ENCODE measurements at places on chromosomes 16 and 17.

DNA sequence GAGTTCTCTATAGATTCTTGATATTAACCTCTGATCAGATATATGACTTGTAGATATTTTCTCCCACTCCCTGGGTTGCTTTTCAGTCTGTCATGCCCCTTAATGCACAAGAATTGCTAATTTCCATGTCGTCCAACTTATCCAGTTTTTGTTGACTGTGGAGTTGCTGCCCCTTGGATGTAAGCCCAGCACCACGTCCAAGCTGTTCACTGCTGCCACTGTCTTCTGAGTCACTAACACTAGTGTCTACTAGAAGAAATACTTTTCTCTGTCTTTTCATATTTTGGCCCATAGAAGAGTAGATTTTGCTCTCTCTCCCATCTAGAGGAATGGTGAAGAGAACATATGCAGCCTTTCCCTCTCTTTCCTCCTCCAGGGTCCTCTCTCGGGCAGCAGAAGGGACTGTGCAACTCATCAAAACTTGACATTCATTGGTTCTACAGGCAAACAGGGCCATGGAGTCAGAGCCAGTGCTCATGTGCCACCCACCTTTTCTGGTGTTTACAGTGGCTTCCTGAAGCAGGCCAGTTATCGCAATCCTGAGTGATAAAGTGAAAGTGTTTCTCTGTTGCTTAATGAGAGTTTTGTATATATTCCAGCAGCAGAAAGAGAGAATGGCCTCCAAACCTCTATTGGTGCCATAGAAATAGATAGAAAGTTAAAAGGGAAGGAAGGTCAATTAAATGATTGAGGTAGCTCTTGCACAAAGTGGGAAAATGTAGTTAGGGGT, 22.6 kb upstream of the PMP22 start:
- DNase-seq: no peak

GRCh38 chr16:31301708-31302400, 42.1 kb downstream of the ITGAM start:
- peak; percentile 10 for DNase-seq

DNA sequence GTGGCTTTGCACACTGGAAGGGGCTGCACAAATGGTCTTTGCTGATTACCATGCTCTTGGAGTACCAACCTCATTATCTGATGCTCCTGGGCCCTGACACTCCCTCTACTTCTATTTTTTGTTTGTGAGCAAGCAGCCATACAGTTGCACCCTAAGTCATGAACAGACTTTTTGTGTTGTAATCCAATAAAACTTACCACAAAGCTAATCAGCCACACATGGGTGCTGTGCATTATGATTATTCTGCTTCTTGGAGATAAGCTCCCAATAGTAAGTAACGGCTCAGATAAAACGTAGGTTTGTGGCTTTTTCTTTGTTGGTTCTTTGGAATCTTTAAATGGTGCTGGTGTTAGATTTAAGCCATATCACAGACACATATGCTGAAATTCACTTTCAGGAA, 76.2 kb downstream of the CCT6B start:
- DNase-seq: no peak

DNA sequence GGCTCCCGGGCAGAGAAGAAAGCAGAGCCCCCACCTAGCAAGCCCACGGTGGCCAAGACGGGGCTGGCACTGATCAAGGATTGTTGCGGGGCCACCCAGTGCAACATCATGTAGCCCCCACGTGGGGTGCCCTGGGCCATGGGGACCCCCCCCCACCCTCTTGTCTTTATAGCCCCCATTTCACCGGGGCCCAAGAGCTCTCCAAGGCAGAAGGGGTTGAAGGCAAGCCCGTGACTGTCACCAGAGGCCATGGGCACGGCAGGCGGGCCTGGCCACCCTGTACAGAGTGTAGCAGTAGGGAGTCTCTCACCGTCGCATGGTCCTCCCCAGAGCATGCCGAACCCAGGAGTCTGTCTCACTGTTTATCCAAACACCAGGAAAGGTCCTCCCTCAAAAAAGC, 56.2 kb downstream of the MARF1 start:
- no peak for DNase-seq

GRCh38 chr17:45441526-45442310, 9.0 kb upstream of the ARHGAP27 start:
- no peak for DNase-seq

DNA sequence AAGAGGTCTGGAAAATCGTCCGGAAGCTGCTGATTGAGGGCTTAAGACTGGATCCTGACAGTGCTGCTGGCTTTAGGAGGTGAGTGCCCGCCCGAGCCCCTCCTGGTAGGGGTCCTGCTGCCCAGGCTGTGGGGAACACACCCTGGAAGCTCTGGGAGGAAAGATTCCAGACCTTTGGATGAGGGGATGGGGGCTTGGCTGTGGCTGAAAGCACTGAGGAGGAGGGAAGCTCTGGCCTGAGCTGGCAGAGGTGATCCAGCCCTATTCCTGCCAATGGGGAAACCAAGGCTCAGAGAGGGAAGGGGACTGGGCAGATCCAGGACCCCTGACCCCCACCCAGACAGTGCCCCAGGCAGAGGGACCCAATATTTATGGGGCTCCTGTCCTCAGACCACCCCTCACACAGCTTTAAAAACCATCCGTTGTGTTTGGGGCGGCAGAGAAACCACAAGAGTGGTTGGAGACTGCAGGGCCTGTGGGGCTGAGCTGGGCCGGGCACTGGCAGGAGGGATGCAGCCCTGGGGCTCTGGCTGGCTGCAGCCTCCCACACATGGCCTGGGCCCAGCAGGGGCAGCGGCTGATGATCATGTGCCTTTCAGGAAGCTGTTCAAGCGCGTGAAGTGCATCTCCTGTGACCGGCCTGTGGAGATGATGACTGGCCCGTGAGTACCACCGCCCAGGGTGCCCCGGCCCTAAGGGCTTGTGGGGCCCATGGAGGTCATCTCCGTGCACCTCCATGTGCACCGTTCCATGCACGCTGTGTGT, 22.8 kb downstream of the UBALD1 start:
- DNase-seq: no peak

DNA sequence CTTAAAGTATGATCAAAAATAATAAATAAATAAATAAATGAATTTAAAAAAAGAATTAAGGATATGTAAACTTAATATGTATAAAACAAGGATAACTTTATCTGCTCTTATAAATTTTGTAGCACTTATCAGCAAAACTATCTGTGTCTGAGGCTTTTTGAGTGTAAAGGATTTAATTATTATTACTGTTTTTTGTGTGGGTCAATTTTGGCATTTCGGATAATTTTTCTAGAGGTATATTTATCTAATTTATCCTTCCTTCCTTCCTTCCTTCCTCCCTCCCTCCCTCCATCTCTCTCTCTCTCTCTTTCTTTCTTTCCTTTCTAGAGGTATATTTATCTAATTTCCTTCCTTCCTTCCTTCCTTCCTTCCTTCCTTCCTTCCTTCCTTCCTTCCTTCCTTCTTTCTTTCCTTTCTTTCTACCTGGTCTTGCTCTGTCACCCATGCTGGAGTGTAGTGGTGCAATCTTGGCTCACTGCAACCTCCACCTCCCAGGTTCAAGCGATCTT, 120.8 kb downstream of the ABCA8 start:
- DNase-seq: no peak

DNA sequence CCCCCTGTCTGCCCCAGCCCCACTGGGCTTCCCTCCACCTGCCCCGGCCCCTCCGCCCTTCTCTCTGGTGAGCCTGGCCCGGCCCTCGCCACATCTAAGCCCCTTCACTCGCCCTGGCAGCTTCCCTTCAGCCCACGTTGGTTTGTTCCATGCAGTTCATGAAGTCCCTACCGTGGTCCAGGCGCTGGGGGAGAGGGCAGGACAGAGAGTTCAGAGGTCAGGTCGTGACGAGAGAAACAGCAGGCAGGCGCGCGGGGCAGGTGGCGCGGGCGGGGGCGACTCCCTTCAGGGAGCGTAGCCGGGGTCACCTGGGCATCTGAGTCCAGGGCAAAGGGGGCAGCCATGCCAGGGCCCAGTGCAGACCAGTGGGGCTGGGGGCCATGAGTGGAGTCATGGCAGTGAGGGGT, 8.9 kb upstream of the TEDC2 start:
- DNase-seq: no peak

- no peak for DNase-seq
Observed at GRCh38 chr17:20273741-20274500, 193.4 kb downstream of the LGALS9B start.

- peak; percentile 24 for DNase-seq
Observed at GRCh38 chr16:58243528-58244004, 45.7 kb upstream of the CSNK2A2 start.

DNA sequence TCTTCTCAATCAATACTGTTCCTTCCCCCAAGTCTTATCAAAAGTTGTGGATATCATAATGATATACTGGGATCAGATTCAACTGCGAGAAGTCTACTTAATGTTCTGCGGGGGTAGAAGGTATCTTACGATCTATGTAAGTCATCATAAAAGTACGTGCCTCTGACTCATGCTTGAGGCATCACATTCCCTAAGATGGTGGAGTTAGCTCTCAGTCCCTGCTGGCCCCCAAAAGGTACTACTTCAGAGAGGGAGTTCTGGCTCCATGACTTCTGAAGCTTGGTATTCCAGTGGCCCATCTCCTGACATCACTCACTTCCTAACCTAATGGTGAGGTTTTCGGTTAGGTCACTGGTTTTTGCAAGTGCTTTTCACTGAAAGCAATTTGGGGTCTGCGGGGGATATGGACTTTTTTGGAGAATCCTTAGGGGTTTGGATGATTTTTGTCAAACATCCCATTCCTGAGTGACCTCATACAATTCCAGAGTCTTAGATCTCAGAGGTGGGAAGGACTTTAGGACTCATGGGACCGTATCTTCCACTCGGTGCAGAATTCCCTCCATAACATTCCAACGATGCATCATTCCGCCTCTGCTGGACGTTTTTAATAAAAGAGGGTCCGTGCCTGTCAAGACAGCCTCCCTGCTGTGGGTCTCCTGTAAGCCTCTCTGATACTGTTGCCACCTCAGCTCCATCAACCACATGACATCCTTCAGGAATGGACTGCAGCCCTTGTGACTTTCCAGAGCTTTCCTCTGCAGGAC, 74.3 kb downstream of the DYNLRB2 start:
- peak; percentile 87 for DNase-seq

GRCh38 chr16:85458968-85459367, 154.2 kb upstream of the GSE1 start:
- no peak for DNase-seq

GRCh38 chr16:72876981-72877373, 171.0 kb downstream of the ZFHX3 start:
- DNase-seq: peak; percentile 11

- no peak for DNase-seq
Observed at GRCh38 chr17:6919158-6919557, 76.7 kb upstream of the ALOX12 start.

DNA sequence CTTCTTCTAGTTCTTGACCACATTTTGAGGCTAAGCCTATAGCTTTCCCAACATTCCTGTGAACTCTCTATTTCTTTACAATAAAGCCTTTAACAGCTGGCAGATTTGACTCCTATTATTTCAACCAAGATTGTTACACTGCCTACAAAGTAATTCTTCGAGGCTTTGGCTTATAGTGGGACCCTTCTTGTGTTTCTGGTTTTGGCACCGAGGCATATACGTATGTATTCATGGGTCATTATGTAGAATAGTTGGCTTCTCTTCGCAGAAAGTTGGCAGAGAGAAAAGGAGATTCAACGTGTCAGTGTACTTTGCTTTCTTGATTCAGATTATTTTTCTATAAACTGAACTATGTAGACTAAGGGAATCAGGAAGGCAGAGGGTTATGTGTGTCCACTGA, 102.2 kb downstream of the ABCA8 start:
- no peak for DNase-seq

- DNase-seq: no peak
Observed at GRCh38 chr17:48368352-48368908, 61.6 kb downstream of the SKAP1 start.

DNA sequence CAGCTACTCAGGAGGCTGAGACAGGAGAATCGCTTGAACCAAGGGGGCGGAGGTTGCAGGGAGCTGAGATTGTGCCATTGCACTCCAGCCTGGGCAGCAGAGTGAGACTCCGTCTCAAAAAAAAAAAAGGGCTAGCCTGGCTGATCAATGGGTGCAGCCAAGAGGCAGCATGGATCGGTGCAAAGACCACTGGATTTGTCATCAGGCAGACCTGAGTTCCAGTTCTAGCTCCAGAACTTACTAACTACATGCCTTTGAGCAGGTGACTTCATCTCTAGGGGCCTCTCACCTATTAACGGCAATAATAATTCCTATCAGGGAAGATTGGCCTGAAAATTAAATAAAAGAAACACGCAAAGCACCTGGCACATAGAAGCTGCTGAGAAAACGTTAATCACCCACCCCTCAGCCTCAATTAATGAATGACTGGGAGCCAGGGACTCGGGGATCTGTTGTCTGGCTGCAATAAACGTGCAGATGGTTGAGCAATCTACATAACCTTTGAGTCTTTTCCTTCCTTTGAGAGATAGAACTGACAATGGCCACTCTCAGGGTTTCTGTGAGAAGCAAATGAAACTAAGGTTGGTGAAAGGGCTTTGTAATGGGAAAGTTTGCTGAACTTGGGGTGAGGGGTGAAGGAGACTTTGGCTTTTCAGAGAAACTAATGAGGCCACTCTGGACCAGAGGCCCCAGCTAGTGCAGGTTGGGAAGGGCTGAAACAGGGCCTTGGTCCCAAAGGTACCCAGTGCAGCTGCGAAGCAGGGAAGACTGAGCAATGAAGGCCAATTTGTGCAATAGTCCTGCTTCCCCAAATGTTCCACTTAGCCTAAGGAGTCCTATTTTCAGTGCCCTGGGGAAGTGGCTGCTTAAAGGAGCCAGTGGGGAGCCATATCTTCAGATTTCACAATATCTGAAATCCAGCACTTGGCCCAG, 7.6 kb downstream of the SEZ6L2 start:
- no peak for DNase-seq

DNA sequence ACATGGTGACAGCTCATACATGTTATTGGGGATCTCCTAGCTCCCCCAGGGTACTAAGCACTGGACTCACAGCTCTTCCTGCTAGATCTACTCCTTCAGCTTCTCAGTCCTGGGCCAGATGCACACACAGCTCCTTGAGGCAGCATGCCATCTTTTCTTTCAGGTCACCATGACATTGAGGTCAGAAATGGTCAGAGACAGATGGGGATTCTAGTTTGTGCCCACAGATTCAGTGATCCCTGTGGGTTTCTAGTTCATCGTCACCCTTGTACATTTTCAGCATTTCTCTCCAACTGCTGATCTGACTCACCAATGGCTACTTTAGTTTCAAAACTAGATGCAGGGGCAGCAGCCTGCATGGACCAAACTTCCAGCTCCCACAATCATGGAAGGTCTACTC, 560.7 kb upstream of the PSMD7 start:
- no peak for DNase-seq

- DNase-seq: peak; percentile 52
Observed at GRCh38 chr17:49987681-49988441, 7.2 kb downstream of the DLX3 start.

GRCh38 chr17:19021622-19022083, 17.1 kb upstream of the FAM83G start:
- DNase-seq: no peak

GRCh38 chr17:50325906-50326305, 20.0 kb upstream of the XYLT2 start:
- no peak for DNase-seq

DNA sequence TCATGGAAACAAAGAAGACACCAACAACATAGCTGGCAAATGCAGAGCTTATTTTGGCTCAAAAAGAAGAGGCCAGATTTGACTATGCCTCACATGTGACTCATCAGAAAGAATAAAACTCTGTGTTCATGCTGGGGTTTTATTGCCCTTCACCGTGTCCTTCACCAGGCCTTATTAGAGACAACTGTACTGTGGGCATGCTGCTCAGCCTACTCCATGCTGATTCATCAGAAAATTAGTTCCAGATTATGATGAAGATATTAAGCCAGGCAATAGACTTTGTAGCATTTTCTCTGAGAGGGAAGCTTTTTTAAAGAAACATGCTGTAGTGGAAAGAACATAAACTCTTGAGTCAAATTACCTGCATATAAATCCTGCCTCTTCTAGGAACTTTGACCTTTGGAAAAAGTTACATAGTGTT, 89.8 kb downstream of the CYB561 start:
- peak; percentile 93 for DNase-seq

Measured in HT1080 (cell line).